ENCODE measurements at places on chromosomes 2 and 18.

GRCh38 chr2:190655570-190655969, 6.7 kb downstream of the NAB1 start:
- no peak for DNase-seq

GRCh38 chr2:118292991-118293390, 204.7 kb downstream of the INSIG2 start:
- no peak for DNase-seq

GRCh38 chr18:55268151-55268601, 308.9 kb upstream of the CCDC68 start:
- DNase-seq = no peak

DNA sequence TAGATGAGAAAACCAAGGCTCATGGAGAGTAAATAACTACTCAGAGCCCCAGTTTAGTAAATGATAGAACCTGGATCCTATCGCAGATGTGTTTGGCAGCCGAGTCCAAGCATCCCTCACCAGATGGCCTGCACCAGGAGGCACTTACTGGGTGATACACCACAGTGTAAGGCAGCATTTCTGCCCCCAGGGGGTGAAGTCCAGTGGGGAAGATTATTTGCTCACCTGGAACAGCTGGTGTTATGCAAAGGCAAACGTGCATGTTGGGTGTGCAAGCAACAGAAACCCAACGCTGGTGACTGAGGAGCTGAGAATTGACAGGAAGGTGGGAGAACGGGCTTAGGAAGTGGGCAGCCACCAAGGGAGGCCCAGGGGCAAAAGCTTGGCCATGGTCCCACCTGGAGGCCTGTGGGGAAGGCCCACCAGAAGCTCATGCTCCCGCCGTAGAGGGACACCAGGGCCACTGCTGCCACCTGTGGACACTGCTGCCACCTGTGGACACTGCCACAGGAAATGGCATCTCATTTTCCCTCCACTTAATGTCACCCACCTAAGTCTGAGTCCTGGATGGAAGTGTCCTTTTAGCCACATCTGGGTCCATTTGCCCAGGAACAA, 100.6 kb downstream of the TFCP2L1 start:
- DNase-seq = no peak

- DNase-seq = no peak
Observed at GRCh38 chr18:73992242-73993022, 155.2 kb downstream of the FBXO15 start.

GRCh38 chr2:222506230-222506935, 82.0 kb downstream of the SGPP2 start:
- DNase-seq = no peak

DNA sequence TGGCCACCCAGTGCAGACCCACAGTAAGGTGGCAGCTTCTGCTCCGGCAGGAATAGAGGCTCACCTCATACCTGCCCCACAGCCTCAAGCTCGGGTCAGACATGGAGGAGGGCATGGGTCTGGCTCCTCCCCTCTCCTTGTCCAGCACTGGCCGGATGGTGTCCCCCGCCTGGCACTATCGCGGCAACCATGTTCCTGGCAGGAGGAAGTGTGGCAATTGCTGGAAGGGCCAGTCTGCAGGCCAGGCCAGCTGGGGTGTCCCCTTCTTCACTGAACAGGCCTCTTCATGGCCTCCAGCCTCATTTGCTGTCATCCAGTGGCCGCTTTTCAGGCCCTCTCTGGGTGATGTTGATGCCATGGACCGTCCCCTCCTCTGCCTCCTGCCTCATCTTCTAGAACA, 41.4 kb upstream of the SMAD7 start:
- no peak for DNase-seq

DNA sequence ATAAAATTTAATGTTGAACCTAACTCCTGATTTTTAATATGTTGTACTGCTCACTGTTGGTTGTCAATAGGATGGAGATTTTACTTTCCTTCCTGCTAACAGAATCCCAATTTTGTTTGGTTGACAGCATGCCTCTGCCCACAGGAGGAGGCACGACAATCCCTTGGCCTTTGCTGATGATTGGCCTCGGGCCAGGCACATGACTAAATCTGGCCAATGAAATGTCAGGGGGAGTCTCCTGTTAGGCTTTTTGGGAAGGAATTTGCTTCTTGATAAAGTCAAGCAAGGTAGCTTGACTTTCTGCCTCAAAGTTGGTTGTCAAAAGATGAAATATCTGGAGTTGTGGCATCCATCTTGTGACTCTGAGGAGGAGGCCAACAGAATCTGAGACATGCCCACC, 6.8 kb upstream of the TGFA start:
- DNase-seq = no peak

DNA sequence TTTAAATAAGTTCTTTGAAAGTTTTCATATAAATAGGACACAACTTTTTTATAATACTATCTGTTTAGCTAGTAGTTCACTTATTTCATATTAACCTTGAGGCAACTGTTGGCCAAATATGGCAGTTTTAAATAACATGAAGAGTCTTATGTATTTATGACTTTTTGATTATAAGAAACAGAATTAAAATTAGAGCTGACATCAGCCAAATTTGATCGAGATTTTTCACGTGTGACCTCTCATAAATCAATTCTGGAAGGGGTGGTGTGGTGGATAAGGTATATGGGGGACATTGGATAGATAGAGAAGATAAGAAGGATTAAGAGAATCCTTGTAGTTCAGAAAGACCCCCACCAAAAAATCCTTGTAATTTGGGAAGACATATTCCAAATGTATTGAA, 776.6 kb downstream of the LRRTM4 start:
- no peak for DNase-seq

DNA sequence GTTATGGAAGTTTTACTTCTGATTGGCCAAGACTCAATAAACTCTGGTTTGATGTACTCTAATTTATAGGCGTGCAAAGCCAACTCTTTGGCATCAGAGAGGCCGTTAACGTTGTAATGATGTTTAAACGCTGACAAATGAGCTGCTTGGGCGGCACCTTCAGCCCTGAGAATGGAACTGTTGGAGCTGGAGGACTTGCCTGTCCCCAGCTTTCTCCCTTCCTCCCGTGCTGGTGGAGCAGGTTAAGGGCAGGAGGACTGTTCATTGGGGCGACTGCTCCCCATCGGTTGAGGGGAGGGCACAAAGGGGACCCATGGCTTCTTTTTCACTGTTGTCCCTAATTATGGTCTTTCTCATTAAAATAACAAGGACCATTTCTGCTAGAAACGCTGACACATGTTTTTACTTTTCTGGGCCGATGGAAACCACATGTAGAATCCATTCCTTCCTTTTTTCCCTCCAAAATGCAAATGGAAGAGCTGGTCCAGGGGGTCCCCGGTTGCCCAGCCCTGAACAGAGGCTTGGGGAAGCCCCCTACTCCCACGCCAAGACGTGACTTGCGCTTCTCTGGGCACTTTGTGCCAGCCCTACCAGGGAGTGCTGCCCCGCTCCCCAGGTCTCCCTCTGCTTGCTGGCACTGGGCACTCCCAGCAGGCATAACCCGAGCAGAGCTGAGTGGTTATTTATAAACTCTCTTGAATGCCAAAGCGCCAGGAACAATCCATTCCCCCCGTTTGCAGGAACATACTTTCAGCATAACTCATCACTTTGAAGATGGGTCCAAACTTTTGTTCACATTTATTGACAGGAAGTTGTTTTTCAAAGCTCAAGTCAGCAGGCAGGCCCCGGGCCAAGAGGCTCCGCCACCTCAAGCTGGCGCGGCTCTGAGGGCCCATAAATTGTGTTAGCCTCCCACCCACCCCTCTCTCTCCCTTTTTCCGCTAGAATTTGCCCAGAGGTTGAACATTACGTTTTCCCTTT, 170.1 kb downstream of the ASB1 start:
- DNase-seq = no peak

Data from GDM1 (cell line).